ENCODE measurements at places on chromosomes 6 and 20.

- DNase-seq: no peak
These were observed 190.8 kb downstream of the TBC1D32 start for GRCh38 chr6:121143476-121143875.

GRCh38 chr20:49319208-49319809 is 41.5 kb upstream of the ZNFX1 start:
- no peak for DNase-seq

- no peak for DNase-seq
These were observed 63.4 kb upstream of the ENPP5 start for GRCh38 chr6:46234156-46234556.

DNA sequence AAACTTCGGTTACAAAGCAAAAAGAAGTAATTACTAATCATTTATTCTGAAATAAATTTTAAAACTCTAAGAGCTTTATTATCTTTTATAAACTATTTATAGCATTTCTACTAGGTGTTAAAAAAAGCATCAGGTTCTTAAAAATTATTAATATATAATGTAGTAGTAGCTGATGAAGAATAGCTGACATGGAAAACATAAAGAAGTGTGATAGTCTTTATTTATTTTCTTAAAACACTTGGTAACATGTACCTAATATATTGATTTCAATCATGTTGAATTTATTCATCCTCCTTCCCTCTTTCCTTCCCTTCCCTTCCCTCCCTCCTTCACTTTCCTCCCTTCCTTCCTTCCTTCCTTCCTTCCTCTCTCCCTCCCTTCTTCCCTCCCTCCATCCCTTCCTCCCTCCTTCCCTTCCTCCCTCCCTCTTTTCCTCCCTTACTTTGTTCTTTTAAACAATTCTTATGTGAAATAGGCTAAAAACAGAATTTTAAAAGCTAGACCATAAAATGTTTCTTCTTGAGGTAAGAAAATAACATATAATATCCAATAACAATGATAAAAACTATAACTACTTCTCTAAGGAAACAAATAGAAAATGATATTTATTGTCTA is 913.9 kb upstream of the MAP3K7 start:
- DNase-seq: no peak

- DNase-seq: no peak
These were observed 381.6 kb downstream of the LAMA2 start for GRCh38 chr6:129264480-129265045.

- no peak for DNase-seq
These were observed 129.3 kb downstream of the CD83 start for GRCh38 chr6:14246876-14247275.

DNA sequence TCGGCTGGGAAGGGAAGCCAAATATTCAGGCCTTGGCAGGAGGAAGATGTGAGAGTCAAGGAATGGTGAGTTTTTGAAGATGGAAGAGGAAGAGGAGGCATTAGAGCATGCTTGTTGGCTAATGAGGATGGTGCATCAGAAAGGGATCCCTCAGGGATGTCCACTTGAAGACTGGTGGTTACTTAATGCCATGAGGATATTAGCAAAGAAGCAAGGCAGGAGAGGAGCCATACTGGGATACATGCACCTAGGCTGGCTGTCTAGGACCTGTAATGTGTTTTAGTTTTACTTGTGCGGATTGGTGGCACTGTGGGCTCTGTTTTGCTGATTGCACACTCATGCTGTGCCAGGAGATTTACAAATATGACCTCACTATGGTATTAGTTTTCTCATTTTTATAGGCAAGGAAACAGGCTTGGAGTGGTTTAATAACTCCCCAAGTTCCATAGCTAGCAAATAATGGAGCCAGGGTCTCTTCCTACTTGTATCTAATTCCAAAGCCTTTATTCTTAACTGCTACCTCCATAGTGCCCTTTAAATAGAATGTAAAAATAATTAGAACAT is 37.8 kb downstream of the NCOA7 start:
- DNase-seq: no peak

GRCh38 chr6:150568560-150568959 is 31.1 kb upstream of the PLEKHG1 start:
- DNase-seq: no peak

DNA sequence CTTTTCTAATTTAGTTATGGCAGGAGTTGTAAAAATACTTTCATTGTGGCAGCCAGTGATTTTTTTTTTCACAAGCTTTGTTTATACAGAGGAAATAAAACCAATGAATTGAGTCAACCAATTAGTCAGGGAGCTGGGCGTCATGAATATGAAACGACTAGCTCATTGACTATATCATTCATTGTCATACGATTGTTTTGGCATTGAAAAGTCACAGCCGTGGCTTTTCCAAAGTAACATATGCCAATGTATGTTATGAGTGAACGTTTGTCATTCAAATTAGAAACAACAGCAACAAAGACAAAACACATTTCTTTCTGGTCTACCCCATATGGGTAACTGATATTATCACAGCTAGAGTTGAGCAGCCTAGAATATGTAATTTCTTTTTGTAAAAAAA is 810.6 kb downstream of the EPHA7 start:
- no peak for DNase-seq

- DNase-seq: no peak
These were observed 38.9 kb upstream of the FRMD1 start for GRCh38 chr6:168117942-168118341.

DNA sequence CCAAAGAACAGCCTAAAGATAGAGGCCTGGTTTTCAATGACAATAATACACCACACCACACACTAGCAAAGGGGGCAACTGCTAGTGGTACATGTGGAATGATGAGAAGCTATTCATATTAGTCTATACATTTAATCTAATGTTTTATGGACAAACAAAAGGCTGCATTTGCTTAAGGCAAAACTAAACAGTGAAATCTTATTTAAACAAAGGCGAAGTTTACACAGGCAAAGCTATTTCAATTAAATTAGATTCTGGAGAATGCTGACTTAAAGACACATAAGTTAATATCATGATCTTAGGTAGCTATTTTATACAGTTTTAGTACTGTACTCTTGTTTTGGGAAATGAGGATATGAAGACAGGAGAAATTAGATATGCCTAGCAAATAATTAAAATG is 53.9 kb upstream of the SIM1 start:
- no peak for DNase-seq

- DNase-seq: no peak
These were observed 130.6 kb upstream of the DOK5 start for GRCh38 chr20:54344832-54345231.

- DNase-seq: no peak
These were observed 147.0 kb downstream of the SOX4 start for GRCh38 chr6:21740376-21741124.

- DNase-seq: no peak
These were observed 663.4 kb downstream of the KHDRBS2 start for GRCh38 chr6:61622601-61623000.

- no peak for DNase-seq
These were observed 70.6 kb upstream of the CCN2 start for GRCh38 chr6:132021552-132022375.

DNA sequence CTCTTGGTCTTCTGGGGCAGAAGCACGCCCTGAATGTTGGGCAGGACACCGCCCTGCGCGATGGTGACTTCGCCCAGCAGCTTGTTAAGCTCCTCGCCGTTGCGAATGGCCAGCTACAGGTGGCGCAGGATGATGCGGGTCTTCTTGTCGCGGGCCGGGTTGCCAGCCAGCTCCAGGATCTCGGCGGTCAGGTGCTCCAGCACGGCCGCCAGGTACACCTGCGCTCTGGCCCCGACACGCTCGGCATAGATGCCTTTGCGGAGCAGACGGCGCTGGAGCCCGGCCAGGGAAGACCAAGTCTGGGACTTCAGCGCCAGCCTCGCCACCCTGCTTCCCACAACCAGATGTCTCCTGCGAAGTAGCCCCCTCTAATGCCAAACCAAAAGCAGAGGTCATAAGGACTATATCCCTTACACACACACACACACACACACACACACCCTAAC is 8.0 kb upstream of the SLC17A3 start:
- DNase-seq: no peak

- no peak for DNase-seq
These were observed 199.0 kb upstream of the HSF2 start for GRCh38 chr6:122200440-122200839.

DNA sequence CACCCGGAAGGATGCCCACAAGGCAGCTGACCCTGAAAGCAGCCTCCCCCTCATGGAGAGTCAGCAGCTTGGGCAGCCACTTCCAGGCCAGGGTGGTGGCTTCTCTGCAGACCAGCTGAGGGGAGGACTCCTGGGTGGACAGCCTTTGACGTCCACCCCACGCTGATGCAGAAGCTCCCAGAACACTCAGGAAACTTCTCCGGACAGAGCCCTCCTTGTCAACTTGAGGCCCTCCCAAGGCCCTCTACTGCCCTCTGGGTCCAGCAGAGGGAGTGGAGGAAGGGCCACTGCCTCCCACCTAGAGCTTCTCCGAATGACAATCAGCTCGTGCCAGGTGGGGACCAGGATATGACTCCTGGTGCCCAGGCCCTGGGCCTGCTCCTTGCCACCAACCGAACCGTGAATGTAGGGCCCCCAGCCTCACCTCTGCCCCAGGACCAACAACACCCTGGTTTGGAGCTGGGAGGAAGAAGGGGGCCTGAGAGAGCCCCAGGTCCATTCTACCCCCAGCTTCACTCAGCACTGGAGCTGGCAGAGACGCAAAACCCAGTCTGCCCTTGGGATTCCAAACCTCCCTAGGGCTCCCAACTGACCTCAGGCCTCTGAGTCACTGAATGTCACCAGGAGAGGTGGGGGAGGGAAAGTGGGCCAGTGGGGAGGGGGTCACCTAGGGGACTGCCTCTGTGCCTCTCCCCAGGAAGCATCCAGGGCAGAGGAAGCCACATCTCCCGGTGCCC is 10.9 kb upstream of the SLC22A7 start:
- no peak for DNase-seq

Measured in stimulated activated CD8-positive, alpha-beta memory T cell treated with anti-CD3 and anti-CD28 coated beads, Interleukin-12 subunit alpha, Interleukin-12 subunit beta, amount 100 ng/mL, for 1 hour (primary cell).